ENCODE measurements at places on chromosomes 4 and X.

GRCh38 chrX:110326712-110327111, 8.8 kb upstream of the AMMECR1 start:
- no peaks in the 10 kb centered on the region for H3K4me1 ChIP-seq
- DNase-seq: no peak
- H3K4me3 ChIP-seq: no peak overlapping the region
- H3K27ac ChIP-seq: no peak overlapping the region
- H3K27me3 ChIP-seq: peaks cover 5% of the 10 kb centered on the region
- H3K36me3 ChIP-seq: no peaks in the 10 kb centered on the region

DNA sequence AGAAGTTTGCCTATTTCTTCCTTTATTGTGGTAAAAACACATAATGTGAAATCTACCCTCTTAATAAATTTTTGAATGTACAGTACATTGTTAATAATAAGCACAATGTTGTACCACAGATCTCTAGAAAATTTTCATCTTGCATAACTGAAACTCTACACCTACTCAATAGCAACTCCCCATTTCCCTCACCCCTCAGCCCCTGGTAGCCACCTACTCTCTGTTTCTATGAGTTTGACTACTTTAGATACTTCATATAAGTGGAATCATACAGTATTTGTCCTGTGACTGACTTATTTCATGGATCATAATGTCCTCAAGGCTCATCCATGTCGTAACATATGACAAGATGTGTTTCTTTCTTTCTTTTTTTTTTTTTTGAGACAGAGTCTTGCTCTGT, 446.4 kb downstream of the RPA4 start:
- no peak for DNase-seq
- no peaks in the 10 kb centered on the region for H3K36me3 ChIP-seq
- no peak overlapping the region for H3K4me3 ChIP-seq
- no peak overlapping the region for H3K27ac ChIP-seq
- no peaks in the 10 kb centered on the region for H3K27me3 ChIP-seq

GRCh38 chrX:44428989-44429627, 85.6 kb upstream of the EFHC2 start:
- no peaks in the 10 kb centered on the region for H3K27me3 ChIP-seq
- H3K4me3 ChIP-seq: no peak overlapping the region
- no peaks in the 10 kb centered on the region for H3K4me1 ChIP-seq
- no peak overlapping the region for H3K27ac ChIP-seq
- H3K36me3 ChIP-seq: no peaks in the 10 kb centered on the region

- H3K4me1 ChIP-seq: no peaks in the 10 kb centered on the region
- no peak overlapping the region for H3K4me3 ChIP-seq
- H3K27me3 ChIP-seq: no peaks in the 10 kb centered on the region
- no peak overlapping the region for H3K27ac ChIP-seq
- H3K36me3 ChIP-seq: no peaks in the 10 kb centered on the region
Observed at GRCh38 chrX:70998411-70999027, 67.6 kb upstream of the SLC7A3 start.

DNA sequence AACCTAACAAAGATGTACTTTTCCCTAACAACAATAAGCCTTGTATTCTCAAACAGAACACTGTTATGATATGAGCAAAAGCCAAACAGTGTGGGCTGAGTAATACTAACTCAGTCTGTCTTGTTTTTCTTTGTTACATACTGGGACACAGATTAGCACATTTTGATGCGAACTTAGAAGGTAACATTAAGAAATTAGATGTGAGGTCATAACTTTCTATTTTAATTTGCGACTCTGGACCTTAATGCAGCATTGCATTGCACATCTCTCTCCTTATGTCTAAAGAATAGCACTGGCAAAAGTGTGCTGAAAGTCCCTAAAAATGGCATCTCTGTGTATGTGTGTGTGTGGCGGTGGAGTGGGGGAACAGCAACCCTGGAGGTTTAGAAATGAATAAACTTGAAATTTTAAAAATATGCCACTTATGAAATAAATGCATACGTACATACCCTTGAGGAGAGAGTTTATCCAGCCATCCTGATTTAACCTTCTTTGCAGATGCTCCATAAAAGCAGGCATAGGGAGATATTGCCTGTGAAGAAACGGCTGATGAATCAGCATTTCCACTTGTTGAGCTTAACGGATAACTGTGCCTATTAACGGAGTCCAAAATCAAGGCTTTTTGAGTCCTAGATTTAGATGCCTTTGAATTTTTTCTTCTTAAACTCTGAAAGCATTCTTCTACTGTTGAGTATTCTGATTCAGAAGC, 34.2 kb downstream of the ARAP2 start:
- H3K36me3 ChIP-seq: peaks cover 6% of the 10 kb centered on the region
- no peaks in the 10 kb centered on the region for H3K4me1 ChIP-seq
- H3K27ac ChIP-seq: no peak overlapping the region
- H3K27me3 ChIP-seq: no peaks in the 10 kb centered on the region
